Dermis blood vessel endothelial cell (primary cell): ENCODE measurements at places on chromosomes 4 and X. TPM values are rescaled to one million over a fixed set of nuclear protein-coding genes. Genes with fewer than 3 reads are reported as not detected.

Gene PNMA6E
- total RNA-seq = not detected in 2 replicates

Gene AREG
- total RNA-seq = 0.19 and 0.34 TPM in 2 replicates

Gene NAA10
- total RNA-seq = 70.6 and 88.2 TPM in 2 replicates

Gene LCORL
- 21.2 and 35.4 TPM in 2 replicates for total RNA-seq

Gene GABRA4
- not detected in 2 replicates for total RNA-seq

Gene ATP6AP1
- 65.9 and 103 TPM in 2 replicates for total RNA-seq

Gene PNMA3
- total RNA-seq = 0.09 TPM in 1 of 2 replicates, not detected in the other

Gene F11
- not detected in 2 replicates for total RNA-seq

Gene AWAT2
- total RNA-seq = 0.51 and 1.2 TPM in 2 replicates

Gene POU3F4
- not detected in 2 replicates for total RNA-seq

Gene TLR1
- total RNA-seq = 3.1 and 6.9 TPM in 2 replicates

Gene CSN1S1
- 0.09 TPM in 1 of 2 replicates, not detected in the other for total RNA-seq

Gene GAGE12E
- total RNA-seq = not detected in 2 replicates

Gene CSAG1
- not detected in 2 replicates for total RNA-seq

Gene SYP
- total RNA-seq = 0.14 and 0.34 TPM in 2 replicates

Gene NEIL3
- total RNA-seq = 2.4 and 6.8 TPM in 2 replicates

Gene GAGE1
- total RNA-seq = not detected in 2 replicates

Gene FAT4
- 69.6 and 120 TPM in 2 replicates for total RNA-seq

Gene ZMAT1
- 1.3 and 2.4 TPM in 2 replicates for total RNA-seq

Gene F8A3
- 1.7 and 2.7 TPM in 2 replicates for total RNA-seq

Gene QRFPR
- total RNA-seq = not detected in 2 replicates

Gene DMRTC1
- not detected in 2 replicates for total RNA-seq

Gene CYSLTR1
- not detected in 2 replicates for total RNA-seq

Gene VBP1
- 69.6 and 79.0 TPM in 2 replicates for total RNA-seq

Gene DUSP9
- total RNA-seq = 0.05 and 0.17 TPM in 2 replicates

Gene P2RY4
- total RNA-seq = not detected in 2 replicates

Gene CLGN
- 0.34 and 0.51 TPM in 2 replicates for total RNA-seq

Gene AFF2
- total RNA-seq = under 0.01 TPM in 1 of 2 replicates, not detected in the other

Gene PPP1R2C
- total RNA-seq = not detected in 2 replicates

Gene CITED1
- total RNA-seq = not detected in 2 replicates

Gene DKK2
- not detected in 2 replicates for total RNA-seq

Gene RIBC1
- 0.60 and 1.0 TPM in 2 replicates for total RNA-seq

Gene NOCT
- total RNA-seq = 18.5 and 27.6 TPM in 2 replicates

Gene PGAM4
- 0.28 TPM in 1 of 2 replicates, not detected in the other for total RNA-seq

Gene CYLC1
- not detected in 2 replicates for total RNA-seq

Gene ARHGAP36
- total RNA-seq = not detected in 2 replicates

Gene EVC2
- total RNA-seq = 8.7 and 11.9 TPM in 2 replicates

Gene SYTL5
- total RNA-seq = under 0.01 TPM in 1 of 2 replicates, not detected in the other

Gene MRFAP1L1
- 62.2 and 68.9 TPM in 2 replicates for total RNA-seq

Gene HSPA4L
- 4.4 and 13.4 TPM in 2 replicates for total RNA-seq

Gene FRMPD4
- 0.05 TPM in 1 of 2 replicates, not detected in the other for total RNA-seq

Gene AMTN
- not detected in 2 replicates for total RNA-seq

Gene PRDM8
- 1.2 TPM in 2 replicates for total RNA-seq

Gene HPF1
- 23.0 and 38.3 TPM in 2 replicates for total RNA-seq

Gene COX7B2
- not detected in 2 replicates for total RNA-seq

Gene ARHGAP6
- total RNA-seq = 0.17 and 0.19 TPM in 2 replicates

Gene KLKB1
- total RNA-seq = 0.34 and 0.56 TPM in 2 replicates

Gene KLHL34
- not detected in 2 replicates for total RNA-seq

Gene BMPR1B
- total RNA-seq = 0.34 and 0.51 TPM in 2 replicates
